ENCODE measurements at places on chromosomes 1 and 21.

GRCh38 chr1:218357211-218357892, 12.2 kb downstream of the TGFB2 start:
- DNase-seq: peak; percentile 57

- DNase-seq: no peak
Measured at GRCh38 chr1:183231545-183231944, 45.5 kb downstream of the LAMC2 start.

GRCh38 chr1:203682473-203683383, 56.1 kb downstream of the ATP2B4 start:
- DNase-seq: peak; percentile 40

- DNase-seq: peak; percentile 80
Measured at GRCh38 chr1:115332813-115333608, 5.0 kb downstream of the NGF start.

- no peak for DNase-seq
Measured at GRCh38 chr1:228792601-228793000, 57.3 kb downstream of the RHOU start.

GRCh38 chr1:10663678-10664035, 132.8 kb downstream of the CASZ1 start:
- DNase-seq: no peak

- peak; percentile 16 for DNase-seq
Measured at GRCh38 chr1:87327376-87328271, 1.1 kb upstream of the LMO4 start.

DNA sequence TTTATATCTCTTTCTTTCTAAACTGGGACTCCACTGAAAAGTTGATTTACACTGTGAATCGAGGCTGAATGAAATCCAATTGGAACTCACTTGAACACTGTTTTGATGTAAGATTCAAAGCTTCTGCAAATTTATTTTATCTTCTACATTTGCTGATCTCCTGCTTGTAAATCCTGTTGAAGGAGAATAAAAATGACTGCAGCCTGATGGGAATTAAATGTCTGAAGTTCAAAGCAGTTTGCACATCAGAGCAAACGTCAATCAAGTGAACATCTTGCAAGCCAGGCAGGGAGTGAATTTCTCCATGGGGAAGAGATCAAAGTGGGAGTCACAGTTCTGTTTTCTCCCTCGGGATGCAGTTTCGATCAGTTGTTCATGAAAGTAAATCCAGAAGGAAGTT, 127.2 kb downstream of the CACHD1 start:
- no peak for DNase-seq

DNA sequence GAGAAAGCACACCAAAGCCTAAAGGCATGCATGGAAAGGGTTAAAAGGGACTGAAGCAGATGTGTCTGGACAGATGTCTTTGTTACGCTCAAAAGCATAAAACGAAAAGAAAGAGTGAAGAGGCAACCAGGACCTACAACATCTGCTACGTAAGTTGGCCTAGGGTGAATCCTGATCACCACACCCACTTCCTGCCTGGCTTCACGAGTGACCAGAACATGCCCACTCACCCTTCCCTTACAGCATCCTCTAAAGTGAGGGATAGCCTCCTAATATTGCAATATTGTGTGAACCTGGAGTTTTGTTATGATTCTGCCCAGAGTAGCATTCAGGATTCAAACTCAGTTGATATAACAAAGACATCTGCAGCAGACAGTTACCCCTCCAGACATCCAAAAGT, 10.6 kb upstream of the OLIG2 start:
- DNase-seq: no peak

DNA sequence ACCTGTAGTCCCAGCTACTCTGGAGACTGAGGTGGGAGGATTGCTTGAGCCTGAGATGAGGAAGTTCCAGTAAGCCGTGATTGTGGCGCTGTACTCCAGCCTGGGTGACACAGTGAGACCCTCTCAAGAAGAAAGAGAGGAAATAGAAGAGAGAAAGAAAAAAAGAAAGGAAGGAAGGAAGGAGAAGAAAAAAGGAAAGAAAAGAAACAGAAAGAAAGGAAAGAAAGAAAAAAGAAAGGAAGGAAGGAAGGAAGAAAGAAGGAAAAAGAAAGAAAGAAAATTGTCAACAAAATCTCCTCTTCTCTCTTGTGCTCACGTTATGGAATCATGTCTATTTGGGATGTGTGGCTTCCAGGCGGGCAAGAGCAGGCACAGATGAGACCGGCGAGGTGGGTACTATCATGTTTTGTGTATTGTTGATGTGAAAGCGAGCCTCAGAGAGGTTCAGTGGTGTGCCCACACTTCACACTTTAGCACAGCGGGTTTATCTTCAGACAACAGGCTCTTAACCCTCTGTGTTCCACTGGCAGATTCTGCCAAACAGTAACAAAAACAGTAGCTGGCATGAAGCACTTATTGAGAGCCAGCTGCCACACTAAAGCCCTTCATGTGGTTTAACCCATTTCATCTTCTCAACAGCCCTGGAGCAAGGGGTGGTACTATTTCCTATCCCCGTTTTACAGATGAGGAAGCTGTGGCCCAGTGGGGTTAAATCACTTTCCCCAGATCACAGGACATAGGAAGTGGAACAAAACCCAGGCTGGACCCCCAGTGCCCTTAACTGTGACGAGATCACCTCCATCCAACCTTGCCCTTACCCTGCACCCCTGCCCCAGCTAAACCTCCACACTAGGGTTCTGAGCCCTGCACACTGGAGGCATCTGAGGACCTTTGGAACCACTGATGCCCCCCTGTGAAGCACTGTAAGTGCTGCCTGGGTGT, 94.7 kb upstream of the TARDBP start:
- DNase-seq: no peak

GRCh38 chr1:89069951-89070350, 4.9 kb upstream of the GBP1 start:
- peak; percentile 29 for DNase-seq

GRCh38 chr1:113540335-113540734, 150.0 kb downstream of the MAGI3 start:
- DNase-seq: no peak

DNA sequence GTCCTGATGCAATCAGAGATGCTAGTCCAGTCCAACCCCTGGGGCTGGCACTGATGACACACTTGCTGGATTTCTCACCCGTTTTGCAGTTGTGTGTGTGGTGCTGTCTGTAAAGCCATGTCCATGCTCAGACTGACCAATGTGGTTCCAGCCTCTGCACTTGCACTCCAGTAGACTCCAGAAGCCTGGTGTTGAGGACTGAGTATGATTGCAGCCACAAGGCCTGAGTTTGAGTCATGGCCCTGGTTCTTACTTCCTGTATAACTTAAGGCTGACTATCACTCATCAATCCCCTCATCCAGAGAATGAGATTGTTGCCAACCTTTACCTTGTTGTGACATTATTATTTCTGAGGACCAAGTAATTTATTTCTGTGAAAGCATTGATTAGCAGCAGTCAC, 34.8 kb upstream of the IKBKE start:
- DNase-seq: no peak

- peak; percentile 52 for DNase-seq
Measured at GRCh38 chr1:225877580-225877979, 4.6 kb downstream of the TMEM63A start.

DNA sequence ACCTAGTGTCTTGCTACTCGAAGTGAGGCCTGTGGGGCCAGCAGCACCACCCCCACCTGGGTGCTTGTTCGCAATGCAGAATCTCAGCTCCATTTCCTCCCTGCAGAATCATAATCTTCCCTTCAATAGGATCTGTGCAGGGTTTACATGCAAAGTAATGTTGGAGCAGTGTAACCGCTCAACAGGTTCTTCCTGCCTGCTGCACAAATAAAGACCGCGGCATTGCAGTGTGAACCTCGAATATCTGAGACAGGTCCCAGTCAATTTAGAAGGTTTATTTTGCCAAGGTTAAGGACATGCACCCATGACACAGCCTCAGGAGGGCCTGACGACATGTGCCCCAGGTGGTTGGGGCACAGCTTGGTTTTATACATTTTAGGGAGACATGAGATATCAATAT, 119.2 kb downstream of the TLR5 start:
- no peak for DNase-seq

Measured in cardiac fibroblast (primary cell).